ENCODE measurements at places on chromosomes 11 and 22. TPM values are rescaled to one million over a fixed set of nuclear protein-coding genes. Genes with fewer than 3 reads are reported as not detected.

- DNase-seq = no peak
Measured at GRCh38 chr11:128598096-128598495, 10.7 kb upstream of the ETS1 start.

DNA sequence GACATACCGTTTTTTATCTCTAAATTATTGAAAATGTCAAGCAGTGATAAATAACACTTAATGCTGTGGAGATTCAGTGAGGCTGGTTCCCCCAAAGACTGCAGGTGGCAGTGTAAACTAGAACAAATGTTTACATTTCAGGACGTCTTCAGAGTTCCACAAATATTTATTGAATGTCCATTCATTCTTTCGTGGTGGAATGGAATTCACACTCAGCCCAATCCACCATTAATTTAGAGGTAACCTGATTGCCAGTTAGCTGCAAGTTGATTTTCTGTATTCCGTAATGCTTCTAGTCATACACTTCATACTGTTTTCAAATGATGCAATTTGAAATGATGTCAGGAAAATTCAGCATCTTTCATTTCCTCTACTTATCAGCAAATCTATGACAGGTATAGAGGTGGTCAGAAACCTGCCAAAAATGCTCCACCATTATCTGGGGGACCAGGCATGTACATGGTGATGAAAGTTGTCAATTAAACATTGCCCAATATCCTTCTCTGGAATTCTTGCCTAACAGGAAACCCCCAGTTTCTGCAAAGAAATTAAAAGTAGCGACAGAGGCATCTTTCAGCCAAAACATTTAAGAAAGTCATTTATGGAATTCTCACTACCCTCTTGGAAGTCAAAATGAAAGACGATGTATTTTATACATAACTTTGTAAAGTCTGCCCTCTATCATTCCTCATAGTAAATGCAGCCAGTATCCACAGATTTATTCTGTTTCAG is 94.3 kb upstream of the BMAL1 start:
- peak; percentile 50 for DNase-seq

OPCML gene
- total RNA-seq = 0.07 TPM

OR8D4 gene
- not detected for total RNA-seq

OR4S2 gene
- total RNA-seq = not detected

Measured in Caki2 (cell line).